ENCODE measurements at places on chromosomes 1 and 21. TPM values are rescaled to one million over a fixed set of nuclear protein-coding genes. Genes with fewer than 3 reads are reported as not detected.
A peak's percentile ranks its signal among the peaks of the same experiment; 100 is the strongest.

Gene KRTAP12-3
- total RNA-seq, result not detected

Gene SEC16B
- 49.9 TPM for total RNA-seq

Gene S100A1
- 0.40 TPM for total RNA-seq

Gene ERICH3
- 0.51 TPM for total RNA-seq

Gene GBP7
- 38.1 TPM for total RNA-seq

Gene CDK11B
- 9.1 TPM for total RNA-seq

Gene FCAMR
- total RNA-seq, result 0.44 TPM

GRCh38 chr1:50700214-50700613 lies 259.9 kb downstream of the FAF1 start:
- no peaks in the 10 kb centered on the region for H3K36me3 ChIP-seq
- H3K27ac ChIP-seq, result no peak overlapping the region

- H3K36me3 ChIP-seq, result no peaks in the 10 kb centered on the region
- no peak overlapping the region for H3K4me3 ChIP-seq
- H3K4me1 ChIP-seq, result no peaks in the 10 kb centered on the region
- no peak for DNase-seq
- H3K27me3 ChIP-seq, result no peaks in the 10 kb centered on the region
- no peak overlapping the region for H3K27ac ChIP-seq
These were observed 166.9 kb upstream of the SYT6 start for GRCh38 chr1:114320586-114320985.

GRCh38 chr1:36222481-36223380 lies 1.5 kb upstream of the THRAP3 start:
- H3K27me3 ChIP-seq, result no peaks in the 10 kb centered on the region
- peaks cover 31% of the 10 kb centered on the region for H3K4me1 ChIP-seq
- H3K4me3 ChIP-seq, result peak overlapping the region; percentile 44

GRCh38 chr1:44294588-44295007 lies 60.5 kb downstream of the ERI3 start:
- no peaks in the 10 kb centered on the region for H3K4me1 ChIP-seq
- no peaks in the 10 kb centered on the region for H3K36me3 ChIP-seq
- DNase-seq, result no peak
- no peaks in the 10 kb centered on the region for H3K27me3 ChIP-seq
- no peak overlapping the region for H3K4me3 ChIP-seq
- peak overlapping the region; percentile 4 for H3K27ac ChIP-seq

DNA sequence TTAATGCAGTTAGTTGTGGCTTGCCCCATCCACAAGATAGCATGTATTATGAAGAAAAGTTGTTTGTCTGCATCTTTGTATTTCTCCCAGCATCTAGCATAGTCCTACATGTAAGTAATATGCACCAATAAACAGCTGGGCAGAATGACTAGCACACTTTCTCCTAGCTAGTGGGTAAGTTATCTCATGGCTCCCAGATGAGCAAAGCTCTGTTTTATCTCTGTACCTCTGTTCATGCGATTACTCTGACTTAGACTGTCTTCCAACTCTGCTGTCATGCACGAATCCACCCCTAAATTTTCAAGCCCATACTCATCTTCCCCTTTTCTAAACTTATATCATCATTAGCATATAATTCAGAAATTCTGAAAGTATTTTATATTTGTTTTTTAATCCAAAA lies 37.5 kb upstream of the KCTD3 start:
- no peak overlapping the region for H3K4me3 ChIP-seq
- DNase-seq, result no peak
- no peaks in the 10 kb centered on the region for H3K36me3 ChIP-seq
- H3K4me1 ChIP-seq, result no peaks in the 10 kb centered on the region

Data from right lobe of liver (tissue), 6 donors.